HS-5 (cell line): ENCODE measurements at places on chromosomes 13 and 19.

DNA sequence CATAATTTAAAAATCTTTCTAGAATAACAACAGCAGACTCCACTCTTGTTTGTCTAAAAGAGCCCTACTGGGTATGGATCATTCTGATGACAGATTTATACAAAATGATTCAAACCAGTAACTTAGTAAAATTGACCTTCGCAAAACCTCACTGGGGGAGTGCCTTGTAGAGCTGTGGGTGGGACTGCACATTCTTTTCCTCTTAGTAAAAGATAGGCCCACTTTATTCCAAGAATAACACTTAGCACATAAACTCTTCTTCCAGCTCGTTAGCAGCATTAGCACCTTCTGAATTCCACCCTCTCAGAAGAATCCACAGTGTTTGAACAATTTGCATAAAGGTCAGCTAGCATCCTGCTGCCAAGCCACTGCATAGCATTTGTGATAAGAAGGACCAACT lies 106.8 kb downstream of the STOML3 start:
- no peak for DNase-seq

GRCh38 chr19:18896421-18896841 lies 473 bp upstream of the CERS1 start:
- DNase-seq = no peak

DNA sequence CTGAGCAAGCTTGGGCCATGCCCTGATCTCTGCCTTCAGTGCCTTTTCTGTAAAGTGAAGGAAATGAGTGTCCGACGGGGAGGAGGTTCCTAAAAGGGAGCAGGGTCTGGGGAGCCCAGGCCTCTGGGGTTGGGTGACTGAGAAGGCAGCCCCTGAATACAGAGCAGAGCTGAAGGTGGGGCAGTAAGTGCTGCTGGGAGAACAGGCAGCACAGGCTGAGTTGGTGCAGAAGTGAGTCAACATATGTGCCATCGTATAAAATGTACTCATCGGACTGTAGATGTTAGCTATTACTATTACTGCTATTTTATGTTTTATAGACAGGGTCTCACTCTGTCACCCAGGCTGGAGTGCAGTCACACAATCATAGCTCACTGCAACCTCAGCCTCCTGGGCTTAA lies 1.0 kb upstream of the HAMP start:
- no peak for DNase-seq

DNA sequence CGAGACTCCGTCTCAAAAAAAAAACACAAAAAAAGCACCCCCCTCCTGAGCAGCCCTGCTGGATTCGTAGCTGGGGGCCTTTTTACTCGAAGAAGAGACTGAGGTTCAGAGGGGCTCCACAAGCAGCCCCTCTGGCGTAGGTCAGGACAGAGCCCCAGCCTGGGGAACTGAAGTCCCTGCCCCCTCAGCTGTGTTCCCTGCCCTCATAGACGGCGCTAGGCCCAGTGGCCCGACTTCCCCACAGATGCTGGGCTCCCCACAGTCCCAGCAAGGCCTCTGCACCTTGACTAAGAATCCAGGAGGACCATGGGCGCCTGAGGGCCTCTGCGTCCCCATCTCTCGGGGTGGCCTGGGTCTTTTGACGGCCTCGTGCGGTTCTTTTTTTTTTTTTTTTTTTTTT lies 1.1 kb upstream of the MISP start:
- DNase-seq = no peak

GRCh38 chr13:68976287-68976686 lies 1131.3 kb upstream of the ATXN8OS start:
- no peak for DNase-seq

DNA sequence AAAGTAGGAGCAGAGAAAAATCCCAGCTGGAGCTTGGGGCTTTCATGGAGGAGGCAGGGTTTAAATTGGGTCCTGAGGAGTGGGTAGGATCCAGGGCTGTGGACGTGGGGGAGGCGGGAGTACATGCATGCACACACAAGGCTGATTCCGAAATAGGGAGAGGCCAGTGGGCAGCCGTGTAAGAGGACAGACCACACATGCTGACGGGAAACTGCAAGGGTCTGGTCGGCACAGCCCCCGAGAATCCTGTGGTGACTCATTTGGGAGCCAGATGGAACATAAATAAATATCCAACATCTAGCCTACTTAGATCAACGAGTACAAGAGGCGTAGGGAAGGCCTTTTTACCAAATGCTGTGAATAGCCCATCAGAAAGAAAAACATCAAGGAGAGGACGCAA lies 216.3 kb upstream of the ZNF507 start:
- DNase-seq = no peak

DNA sequence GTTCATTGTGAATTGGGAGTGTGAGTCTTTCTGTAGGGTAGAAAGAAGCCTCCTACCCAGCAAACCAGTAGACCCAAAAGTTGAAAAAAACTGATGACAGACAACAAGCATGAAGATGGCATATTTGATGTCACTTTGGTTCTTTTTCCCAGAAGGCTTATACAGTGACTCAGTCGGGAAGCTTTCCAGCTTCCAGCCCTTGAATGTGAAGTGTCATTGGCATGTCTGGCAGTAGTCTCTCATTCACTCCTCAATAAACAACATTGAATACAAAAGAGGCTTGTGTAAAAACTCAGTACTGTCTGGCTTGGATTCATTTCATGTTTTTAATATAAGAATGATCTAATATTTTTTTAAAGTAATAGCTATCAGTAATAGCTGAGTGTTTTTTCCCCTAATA lies 68.7 kb downstream of the IPO5 start:
- DNase-seq = no peak

DNA sequence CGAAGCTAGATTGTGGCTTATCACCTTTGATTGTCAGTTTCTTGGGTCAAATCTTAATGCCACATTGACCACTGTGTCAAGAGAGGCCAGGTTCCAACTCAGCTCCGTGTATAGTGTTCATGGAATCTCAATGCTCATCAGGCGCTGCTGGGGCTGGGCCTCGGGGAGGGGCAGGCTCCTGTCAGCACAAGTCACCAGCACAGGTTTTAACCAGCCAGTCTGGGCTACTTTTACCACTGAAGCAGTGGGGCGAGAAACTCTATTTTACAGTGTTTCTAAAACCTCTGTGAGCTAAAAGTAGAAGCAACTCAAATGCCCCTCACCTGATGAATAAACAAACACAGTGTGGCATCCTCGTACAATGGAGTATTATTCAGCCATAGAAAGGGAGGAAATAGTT lies 118.7 kb upstream of the GJB6 start:
- no peak for DNase-seq
